Activated naive CD8-positive, alpha-beta T cell treated with anti-CD3 and anti-CD28 coated beads, Interleukin-2, amount 50 U/mL, for 16 hours (primary cell): ENCODE measurements at places on chromosomes 5 and 9.

- no peak for DNase-seq
Measured at GRCh38 chr5:157273131-157273556, 7.2 kb downstream of the CYFIP2 start.

DNA sequence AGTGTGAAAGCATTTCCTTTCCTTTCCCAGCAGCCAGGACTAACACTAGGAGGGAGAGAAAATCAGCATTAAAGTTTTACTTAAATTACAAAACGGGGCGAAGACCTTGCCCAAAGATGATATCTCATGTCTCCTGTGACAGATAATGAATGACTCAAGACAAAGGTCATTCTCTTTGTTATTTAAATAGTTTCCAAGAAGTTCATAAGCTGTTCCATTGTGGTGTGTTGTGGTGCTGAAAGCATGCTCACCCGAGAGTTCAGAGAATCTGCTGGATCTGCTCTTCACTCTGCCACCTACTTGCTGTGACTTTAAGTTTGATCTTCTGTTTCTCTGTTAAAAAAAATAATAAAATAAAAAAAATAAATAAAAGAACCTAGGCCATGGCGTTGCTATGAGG lies 265.9 kb upstream of the NR4A3 start:
- no peak for DNase-seq

- DNase-seq = no peak
Measured at GRCh38 chr5:122358372-122358979, 46.4 kb downstream of the SNCAIP start.

- DNase-seq = no peak
Measured at GRCh38 chr5:126918615-126918957, 111.8 kb downstream of the MARCHF3 start.

DNA sequence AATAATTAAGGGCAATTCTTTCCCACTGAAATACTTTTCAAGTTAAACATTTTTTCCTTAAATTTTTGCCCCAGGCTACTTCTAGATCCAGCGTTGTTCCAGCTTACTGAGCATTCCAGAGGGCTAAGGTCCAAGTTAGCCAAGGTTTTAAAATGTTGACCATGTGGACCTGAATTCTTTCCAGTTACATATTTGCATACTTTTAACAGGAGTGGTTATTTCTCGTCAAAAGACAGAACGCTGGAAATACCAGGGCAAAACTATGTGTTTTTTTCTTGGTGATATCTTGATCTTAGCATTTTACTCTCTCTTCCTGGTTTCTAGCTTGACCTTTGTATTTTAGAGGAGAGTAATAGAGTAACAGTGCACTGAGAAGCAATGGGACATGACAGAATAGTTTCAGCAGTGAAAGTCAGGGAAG lies 32.8 kb downstream of the TMC1 start:
- no peak for DNase-seq

DNA sequence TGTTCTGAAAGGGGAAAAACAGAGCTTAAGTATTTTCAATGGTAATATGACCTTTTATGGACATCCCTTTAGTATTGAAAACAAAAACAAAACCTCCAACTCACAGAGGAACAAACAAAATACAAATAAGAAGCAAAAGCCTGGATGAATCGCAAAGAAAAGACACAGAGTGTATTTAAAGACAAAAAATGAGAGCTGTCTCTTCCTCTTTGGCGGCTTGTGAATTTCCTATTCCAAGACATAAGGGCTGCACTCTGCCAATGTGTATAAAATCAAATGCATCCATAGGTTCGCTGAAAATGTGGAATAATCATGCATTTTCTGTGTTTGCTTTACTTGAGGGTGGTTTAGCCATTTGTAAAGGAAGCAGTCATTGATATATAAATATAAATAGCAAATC lies 739.3 kb upstream of the ZNF608 start:
- DNase-seq = no peak

DNA sequence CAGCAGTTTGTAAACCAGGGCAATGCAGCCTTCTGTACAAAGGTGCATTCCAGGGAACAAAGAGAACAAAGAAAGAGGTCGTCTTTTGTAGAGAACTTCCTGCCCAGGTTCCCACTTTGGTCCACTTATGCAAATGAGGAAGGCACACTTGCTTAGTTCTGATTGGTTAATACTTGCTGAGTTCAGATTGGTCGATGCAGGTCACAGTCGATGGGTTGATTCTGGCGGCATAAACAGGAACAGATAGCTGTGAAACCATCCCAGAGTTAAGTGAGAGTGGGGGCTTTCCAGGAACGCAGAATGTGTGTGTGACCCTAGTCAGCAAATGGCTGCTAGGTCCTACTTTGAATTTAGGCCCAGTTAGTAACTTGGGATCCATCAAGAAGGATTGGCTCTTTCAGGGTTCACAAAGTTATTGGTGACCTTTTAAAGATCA lies 1.8 kb upstream of the ADAMTS13 start:
- DNase-seq = no peak
